ENCODE measurements at places on chromosomes 11 and 22.

DNA sequence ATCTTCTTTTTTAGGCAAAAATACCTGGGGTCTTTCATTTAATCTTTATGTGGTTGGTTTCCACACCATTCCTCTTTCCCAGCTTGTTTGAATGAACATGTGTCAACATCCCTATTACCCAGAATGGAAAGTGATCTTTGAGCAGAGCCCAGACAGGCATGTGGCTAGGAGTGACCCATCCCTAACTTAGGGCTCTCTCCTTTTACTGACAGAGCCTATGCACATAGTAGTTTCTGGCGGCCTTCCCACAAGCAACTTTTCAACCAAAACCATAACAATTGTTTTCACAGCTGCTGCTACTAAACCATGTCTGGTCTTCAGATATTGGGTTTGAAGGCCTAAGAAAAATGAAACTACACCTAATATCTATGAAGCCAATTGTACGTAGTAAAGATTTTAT is 107.5 kb downstream of the TENM4 start:
- no peak overlapping the region for H3K4me3 ChIP-seq
- H3K4me1 ChIP-seq = no peaks in the 10 kb centered on the region
- no peaks in the 10 kb centered on the region for H3K36me3 ChIP-seq
- no peak overlapping the region for H3K27ac ChIP-seq
- H3K27me3 ChIP-seq = no peaks in the 10 kb centered on the region

DNA sequence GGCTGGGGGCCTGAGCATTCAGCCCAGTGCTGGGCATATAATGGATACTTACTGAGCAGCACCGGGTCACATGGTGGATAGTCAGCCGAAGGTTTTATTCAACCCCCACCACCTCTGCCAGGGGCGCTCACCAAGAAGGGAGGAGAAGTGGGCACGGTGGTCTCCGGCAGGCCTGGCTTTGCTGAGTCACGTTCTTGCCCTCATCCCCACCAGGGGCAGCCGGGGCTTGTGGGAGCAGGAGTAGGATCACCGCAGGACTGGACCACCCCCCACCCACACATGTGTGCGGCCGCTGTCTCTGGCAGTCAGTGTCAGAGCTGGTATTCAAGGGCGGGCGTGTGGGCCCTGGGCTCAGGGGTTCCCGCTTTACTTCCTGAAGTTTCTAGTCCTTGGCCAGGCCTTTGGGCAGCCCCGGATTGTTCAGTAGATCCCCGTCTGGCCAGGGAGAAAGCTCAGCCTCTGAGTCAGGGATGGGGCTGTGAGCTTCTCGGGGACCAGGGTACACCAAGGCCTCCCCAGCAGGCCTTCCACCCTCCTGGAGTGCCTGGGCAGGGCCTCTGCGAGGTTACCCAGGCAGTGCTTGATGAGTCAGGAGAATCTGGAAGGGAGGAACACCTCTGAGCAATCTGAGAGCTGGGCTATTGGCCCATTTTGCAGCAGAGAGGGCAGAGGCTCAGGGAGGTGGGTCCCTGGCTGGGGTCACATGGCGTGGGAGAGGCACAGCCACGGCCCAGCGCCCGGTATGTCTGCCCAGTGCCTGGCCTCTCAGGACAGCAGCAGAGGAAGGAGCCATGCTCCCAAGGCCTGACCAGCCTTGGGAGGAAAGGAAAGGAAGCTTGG is 60.6 kb downstream of the RTL6 start:
- DNase-seq = no peak
- H3K4me1 ChIP-seq = peaks cover 3% of the 10 kb centered on the region
- H3K27me3 ChIP-seq = peaks cover 11% of the 10 kb centered on the region
- no peaks in the 10 kb centered on the region for H3K36me3 ChIP-seq

- H3K4me1 ChIP-seq = no peaks in the 10 kb centered on the region
- no peaks in the 10 kb centered on the region for H3K36me3 ChIP-seq
- no peaks in the 10 kb centered on the region for H3K27me3 ChIP-seq
- no peak overlapping the region for H3K27ac ChIP-seq
These were observed 695.5 kb downstream of the FAM181B start for GRCh38 chr11:82038154-82038553.

- no peaks in the 10 kb centered on the region for H3K27me3 ChIP-seq
- peak overlapping the region; percentile 41 for H3K4me3 ChIP-seq
- DNase-seq = no peak
- peaks cover 2% of the 10 kb centered on the region for H3K36me3 ChIP-seq
- peak overlapping the region; percentile 99 for H3K27ac ChIP-seq
- H3K4me1 ChIP-seq = peaks cover 16% of the 10 kb centered on the region
These were observed 20.3 kb upstream of the MALAT1 start for GRCh38 chr11:65478388-65479183.

- peak; percentile 3 for DNase-seq
- H3K27me3 ChIP-seq = no peaks in the 10 kb centered on the region
- H3K4me1 ChIP-seq = peaks cover 7% of the 10 kb centered on the region
- H3K27ac ChIP-seq = no peak overlapping the region
- H3K36me3 ChIP-seq = peaks cover 6% of the 10 kb centered on the region
These were observed 406.7 kb downstream of the TBC1D22A start for GRCh38 chr22:47168900-47169800.

- H3K4me3 ChIP-seq = no peak overlapping the region
- H3K27ac ChIP-seq = no peak overlapping the region
- no peaks in the 10 kb centered on the region for H3K27me3 ChIP-seq
- no peak for DNase-seq
These were observed 1396.2 kb upstream of the TENM4 start for GRCh38 chr11:80837051-80837450.

DNA sequence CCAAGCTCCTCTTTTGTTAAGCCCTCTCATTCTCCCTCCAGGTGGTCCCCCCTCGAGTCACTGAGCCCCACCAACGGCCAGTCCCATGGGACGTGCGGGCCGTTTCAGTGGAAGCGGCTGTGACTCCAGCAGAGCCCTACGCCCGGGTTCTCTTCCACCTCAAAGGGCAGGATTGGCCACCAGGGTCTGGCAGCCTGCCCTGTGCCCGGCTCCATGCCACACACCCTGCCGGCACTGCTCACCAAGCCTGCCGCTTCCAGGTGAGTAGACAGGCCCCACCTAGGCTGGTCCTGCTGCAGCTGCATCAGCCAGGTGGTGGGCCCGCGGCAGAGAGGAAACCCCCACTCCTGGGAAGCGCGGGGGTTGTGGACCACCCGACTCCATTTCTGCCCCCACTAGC is 3.3 kb downstream of the TMEM132A start:
- H3K27me3 ChIP-seq = peaks cover 48% of the 10 kb centered on the region
- no peak overlapping the region for H3K27ac ChIP-seq
- H3K4me1 ChIP-seq = peaks cover 7% of the 10 kb centered on the region
- H3K36me3 ChIP-seq = peaks cover 3% of the 10 kb centered on the region
- no peak overlapping the region for H3K4me3 ChIP-seq

GRCh38 chr11:131206671-131207070 is 163.7 kb upstream of the NTM start:
- no peak for DNase-seq
- H3K36me3 ChIP-seq = no peaks in the 10 kb centered on the region
- peaks cover 4% of the 10 kb centered on the region for H3K27me3 ChIP-seq
- H3K4me3 ChIP-seq = no peak overlapping the region

Data from T-helper 17 cell (primary cell).